H9 (cell line): ENCODE measurements at places on chromosomes 1 and 21. TPM values are rescaled to one million over a fixed set of nuclear protein-coding genes. Genes with fewer than 3 reads are reported as not detected.

GRCh38 chr21:28421716-28422524 is 570.8 kb downstream of the LTN1 start:
- no peaks in the 10 kb centered on the region for H3K4me1 ChIP-seq
- no peak overlapping the region for H3K27ac ChIP-seq
- no peak for DNase-seq
- no peak overlapping the region for H3K4me3 ChIP-seq

DNA sequence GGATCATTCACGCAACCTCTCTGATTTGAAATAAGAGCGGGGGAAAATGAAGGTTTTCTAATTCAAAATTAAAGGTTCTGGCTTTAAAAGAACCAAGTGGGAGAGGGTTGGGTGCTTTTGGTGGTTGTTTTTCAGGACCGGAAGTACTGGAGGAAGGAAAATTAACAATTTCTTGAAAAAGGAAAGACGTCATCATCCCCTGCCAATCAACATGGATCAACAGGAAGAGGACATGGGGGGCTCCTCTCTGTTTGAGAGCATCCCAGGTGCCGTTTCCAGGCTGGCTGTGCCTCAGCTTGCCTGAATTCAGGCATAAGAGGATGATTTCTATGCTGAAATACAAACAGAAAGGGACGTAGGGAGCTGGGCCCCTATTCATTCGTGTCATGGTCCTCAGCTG is 21.6 kb upstream of the NID1 start:
- no peak for DNase-seq
- no peaks in the 10 kb centered on the region for H3K4me1 ChIP-seq
- H3K27ac ChIP-seq, result no peak overlapping the region
- no peak overlapping the region for H3K4me3 ChIP-seq
- no peaks in the 10 kb centered on the region for H3K27me3 ChIP-seq

- no peak overlapping the region for H3K4me3 ChIP-seq
- no peak overlapping the region for H3K27ac ChIP-seq
- DNase-seq, result no peak
- H3K27me3 ChIP-seq, result no peaks in the 10 kb centered on the region
Observed at GRCh38 chr1:15160626-15161025, 7.1 kb downstream of the TMEM51 start.

DNA sequence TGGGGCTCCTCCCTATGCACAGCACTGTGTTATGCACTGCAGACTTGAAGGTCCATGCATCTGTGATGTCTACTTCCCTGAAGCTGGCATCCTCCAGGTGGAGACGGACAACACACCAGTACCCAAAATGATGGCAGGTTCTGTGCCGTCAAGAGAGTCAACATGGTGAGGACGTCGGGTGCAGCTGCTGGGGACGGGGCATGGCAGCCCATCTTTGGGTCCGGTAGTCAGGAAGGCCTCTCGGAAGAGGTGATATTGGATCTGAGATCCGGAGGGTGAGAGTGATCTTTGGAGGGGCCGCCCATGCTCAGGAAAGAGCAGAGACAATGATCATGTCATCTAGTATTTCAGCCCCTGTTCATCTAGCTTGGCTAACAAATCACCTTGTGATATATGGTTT is 104.1 kb downstream of the RIPK4 start:
- no peak for DNase-seq
- no peaks in the 10 kb centered on the region for H3K27me3 ChIP-seq
- H3K4me3 ChIP-seq, result no peak overlapping the region
- H3K27ac ChIP-seq, result no peak overlapping the region

DNA sequence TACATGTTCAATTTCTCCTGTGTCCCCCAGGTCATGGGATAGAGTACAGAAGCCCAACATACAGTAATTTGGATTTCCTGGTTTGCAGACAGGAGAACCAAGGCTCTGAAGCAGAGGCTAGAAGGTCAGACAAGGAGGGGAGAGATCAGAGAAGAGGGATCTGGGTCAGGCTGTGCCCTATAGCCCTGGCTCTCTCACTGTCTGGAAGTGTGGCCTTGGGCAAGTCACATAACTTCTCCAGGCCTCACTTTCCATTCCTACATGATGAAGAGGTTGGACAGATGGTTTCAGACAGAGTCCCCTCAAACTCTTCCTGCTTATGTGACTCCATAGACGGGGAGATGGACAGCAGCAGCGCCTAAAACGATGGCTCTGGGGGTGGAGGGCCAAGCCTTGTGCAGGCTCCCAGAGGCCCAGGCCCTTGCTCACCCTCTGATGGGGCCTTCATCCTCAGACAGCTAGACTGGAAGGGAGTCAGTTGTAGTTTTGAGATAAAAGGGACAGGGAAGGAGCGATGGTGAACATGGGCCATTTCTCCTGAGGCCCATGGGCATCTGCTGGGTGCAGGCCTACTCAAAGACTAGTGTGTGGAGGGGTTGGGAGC is 2.9 kb downstream of the TRIM62 start:
- no peaks in the 10 kb centered on the region; the same call in 1 of the 2 replicates for H3K36me3 ChIP-seq
- DNase-seq, result no peak
- H3K27ac ChIP-seq, result no peak overlapping the region
- H3K27me3 ChIP-seq, result no peaks in the 10 kb centered on the region

DNA sequence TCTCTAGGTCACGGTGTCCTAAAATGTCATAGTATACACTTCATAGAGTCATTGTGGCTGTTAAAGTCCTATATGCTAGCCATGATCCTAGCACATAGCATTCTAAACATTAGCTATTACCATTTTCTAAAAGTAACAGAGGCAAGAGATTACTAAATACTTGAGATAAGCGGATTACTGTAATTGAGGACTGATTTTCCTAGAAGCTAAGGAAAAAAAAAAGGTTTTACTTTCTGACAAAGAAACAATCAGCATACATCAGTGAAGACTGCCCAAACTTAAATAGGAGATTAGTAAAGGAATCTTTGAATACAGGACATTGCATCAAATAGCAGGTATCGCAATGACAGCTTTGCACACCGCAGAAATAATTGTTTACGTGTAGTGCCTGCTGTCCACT is 91.3 kb upstream of the HNRNPU start:
- H3K27ac ChIP-seq, result no peak overlapping the region
- no peaks in the 10 kb centered on the region for H3K36me3 ChIP-seq
- DNase-seq, result no peak
- H3K4me3 ChIP-seq, result no peak overlapping the region
- no peaks in the 10 kb centered on the region for H3K27me3 ChIP-seq

- DNase-seq, result no peak
- H3K4me3 ChIP-seq, result no peak overlapping the region
- no peaks in the 10 kb centered on the region for H3K36me3 ChIP-seq
- H3K27ac ChIP-seq, result no peak overlapping the region
Observed at GRCh38 chr21:39913706-39914305, 46.6 kb downstream of the PCP4 start.

GRCh38 chr1:31374511-31375196 is 1.8 kb upstream of the FABP3 start:
- H3K4me1 ChIP-seq, result peaks cover 13% of the 10 kb centered on the region
- no peaks in the 10 kb centered on the region for H3K27me3 ChIP-seq
- H3K27ac ChIP-seq, result no peak overlapping the region
- DNase-seq, result no peak
- H3K4me3 ChIP-seq, result no peak overlapping the region
- H3K36me3 ChIP-seq, result no peaks in the 10 kb centered on the region

GRCh38 chr1:206892351-206892984 is 4.8 kb upstream of the IL24 start:
- peaks cover 6% of the 10 kb centered on the region for H3K4me1 ChIP-seq
- H3K27me3 ChIP-seq, result no peaks in the 10 kb centered on the region
- no peak overlapping the region for H3K4me3 ChIP-seq
- DNase-seq, result no peak
- H3K27ac ChIP-seq, result no peak overlapping the region

DNA sequence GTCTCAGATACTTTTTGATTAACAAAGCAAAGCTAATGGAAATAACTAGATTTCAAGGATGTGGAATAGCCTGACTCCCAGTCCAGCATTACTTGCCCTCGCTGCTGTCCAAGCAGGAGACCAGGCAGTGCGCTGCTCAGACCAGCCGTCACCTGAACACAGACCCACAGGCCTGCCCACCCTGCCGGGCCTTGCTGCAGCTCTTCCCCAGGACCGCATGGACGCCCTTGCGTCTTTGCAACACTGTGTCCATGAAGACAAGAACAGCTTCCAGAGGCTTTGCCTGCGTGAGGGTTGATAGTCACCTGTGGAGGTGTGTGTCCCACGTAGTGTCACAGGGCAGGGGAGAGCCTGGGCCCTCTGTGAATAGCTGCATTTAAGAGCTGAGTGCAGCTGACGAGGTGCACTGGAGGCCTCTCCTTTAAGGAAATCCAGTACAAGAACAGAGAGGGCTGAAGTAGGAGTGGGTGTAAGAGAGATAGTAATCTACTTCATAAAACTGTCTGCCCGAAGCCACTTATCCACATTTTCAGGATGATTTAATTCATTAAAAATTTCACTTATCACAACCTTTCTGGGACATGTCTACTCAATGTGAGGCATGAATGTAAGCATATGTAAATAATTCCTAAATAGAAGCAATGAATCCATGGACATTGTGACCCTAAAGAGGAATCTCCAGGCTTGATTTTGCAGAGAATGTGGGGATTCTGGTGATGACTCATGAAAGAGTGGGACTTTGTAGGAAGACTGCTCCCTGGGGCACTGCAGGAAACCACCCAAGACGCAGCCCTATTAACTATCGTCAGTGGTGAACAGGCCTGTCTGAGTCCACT is 176.2 kb upstream of the RAB4A start:
- H3K27me3 ChIP-seq, result no peaks in the 10 kb centered on the region
- no peak for DNase-seq
- H3K36me3 ChIP-seq, result peaks cover 3% of the 10 kb centered on the region

DNA sequence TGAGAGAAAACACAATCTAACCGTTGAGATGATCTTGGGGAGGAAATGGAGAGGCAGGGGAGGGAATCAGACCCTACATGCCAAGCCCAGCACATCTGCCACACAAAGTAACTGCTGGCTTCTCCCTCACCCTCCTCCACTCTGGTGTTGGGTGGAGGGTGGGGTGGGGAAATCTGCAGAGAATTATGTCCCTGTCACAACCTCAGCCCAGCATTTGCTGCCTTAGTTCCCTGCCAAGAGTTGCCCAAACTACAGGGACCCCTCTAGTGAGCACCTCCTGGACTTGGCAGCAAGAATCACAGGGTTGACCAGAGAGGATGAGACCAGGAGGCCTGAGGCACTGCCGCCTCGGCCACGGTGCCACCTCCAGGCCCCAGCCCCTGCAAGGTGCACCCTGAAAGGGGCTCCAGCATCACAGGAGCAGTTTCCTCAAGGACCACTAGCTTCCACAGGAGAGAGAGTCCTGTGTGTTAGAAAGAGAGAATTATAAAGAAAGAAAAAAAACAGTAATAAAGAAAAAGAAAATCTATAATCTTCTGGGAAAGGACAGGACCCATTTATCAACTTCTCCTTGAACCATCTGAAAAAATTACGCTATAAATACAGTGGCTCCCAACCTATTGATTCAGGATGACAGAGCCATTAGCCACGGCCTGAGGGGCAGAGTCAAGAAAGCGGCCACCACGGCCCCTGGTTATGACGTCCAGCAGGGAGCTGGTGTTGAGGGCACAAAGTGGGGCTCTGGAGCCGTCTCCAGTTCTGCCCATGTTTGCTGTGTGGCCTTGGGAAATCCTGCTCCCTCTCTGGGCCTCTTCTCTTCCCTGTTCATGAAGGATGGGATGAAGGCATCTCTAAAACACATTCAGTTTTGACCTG is 451.7 kb downstream of the MATN1 start:
- H3K27ac ChIP-seq, result no peak overlapping the region
- H3K36me3 ChIP-seq, result no peaks in the 10 kb centered on the region
- DNase-seq, result peak; percentile 10
- no peaks in the 10 kb centered on the region for H3K4me1 ChIP-seq
- no peaks in the 10 kb centered on the region for H3K27me3 ChIP-seq
- no peak overlapping the region for H3K4me3 ChIP-seq

- no peak overlapping the region for H3K27ac ChIP-seq
- peaks cover 4% of the 10 kb centered on the region; the same call in 2 of the 3 replicates for H3K36me3 ChIP-seq
- H3K4me1 ChIP-seq, result no peaks in the 10 kb centered on the region
- no peak for DNase-seq
Observed at GRCh38 chr21:44416193-44416592, 39.1 kb upstream of the LRRC3 start.

DNA sequence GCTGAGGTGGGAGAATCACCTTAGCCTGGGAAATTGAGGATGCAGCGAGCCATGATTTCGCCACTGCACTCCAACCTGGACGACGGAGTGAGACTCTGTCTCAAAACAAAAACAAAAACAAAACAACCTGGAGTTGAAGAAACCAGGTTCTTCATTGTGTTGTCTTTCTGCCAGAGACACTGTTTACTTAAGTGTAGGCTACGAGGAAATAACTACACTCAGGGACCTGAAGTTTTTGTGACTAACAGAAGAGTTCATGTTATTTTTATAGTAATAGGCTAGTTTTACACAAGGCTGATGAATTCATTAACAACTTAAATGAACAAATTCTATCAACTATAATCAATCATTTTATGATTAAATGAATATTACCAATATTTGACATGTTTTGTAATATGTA is 98.5 kb upstream of the MPC2 start:
- DNase-seq, result no peak
- H3K4me1 ChIP-seq, result no peaks in the 10 kb centered on the region
- H3K27ac ChIP-seq, result no peak overlapping the region
- peaks cover 5% of the 10 kb centered on the region for H3K36me3 ChIP-seq

Gene AADACL4
- not detected in 2 replicates for total RNA-seq

Gene KIF2C
- total RNA-seq, result 71.6 and 73.1 TPM in 2 replicates

Gene IRF6
- 7.1 and 8.9 TPM in 2 replicates for total RNA-seq
